Cerebellum (tissue), 4 donors: ENCODE measurements at places on chromosomes 7 and 10. TPM values are rescaled to one million over a fixed set of nuclear protein-coding genes. Genes with fewer than 3 reads are reported as not detected.

DNA sequence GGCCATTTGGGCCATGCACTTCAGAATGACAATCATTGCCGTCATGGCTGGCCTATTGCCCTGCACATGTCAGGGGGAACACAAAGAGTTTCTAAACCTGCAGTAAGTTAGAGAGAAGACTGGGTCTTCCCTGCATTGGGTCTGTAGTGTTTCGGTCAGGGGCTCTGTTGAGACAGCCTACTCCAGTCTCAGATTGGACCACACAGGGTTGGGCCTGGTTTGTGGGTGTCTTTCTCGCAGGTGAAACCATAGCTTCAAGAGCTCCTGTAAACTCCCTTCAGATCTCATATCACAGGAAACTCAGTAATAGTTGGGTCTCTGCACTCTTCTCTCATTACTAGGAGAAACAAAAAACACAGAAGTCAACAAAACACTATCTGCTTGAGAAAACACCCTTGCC, 7.3 kb upstream of the TARP start:
- DNase-seq, result no peak

The GTF2IRD2 gene
- 27.0 TPM for total RNA-seq

DNA sequence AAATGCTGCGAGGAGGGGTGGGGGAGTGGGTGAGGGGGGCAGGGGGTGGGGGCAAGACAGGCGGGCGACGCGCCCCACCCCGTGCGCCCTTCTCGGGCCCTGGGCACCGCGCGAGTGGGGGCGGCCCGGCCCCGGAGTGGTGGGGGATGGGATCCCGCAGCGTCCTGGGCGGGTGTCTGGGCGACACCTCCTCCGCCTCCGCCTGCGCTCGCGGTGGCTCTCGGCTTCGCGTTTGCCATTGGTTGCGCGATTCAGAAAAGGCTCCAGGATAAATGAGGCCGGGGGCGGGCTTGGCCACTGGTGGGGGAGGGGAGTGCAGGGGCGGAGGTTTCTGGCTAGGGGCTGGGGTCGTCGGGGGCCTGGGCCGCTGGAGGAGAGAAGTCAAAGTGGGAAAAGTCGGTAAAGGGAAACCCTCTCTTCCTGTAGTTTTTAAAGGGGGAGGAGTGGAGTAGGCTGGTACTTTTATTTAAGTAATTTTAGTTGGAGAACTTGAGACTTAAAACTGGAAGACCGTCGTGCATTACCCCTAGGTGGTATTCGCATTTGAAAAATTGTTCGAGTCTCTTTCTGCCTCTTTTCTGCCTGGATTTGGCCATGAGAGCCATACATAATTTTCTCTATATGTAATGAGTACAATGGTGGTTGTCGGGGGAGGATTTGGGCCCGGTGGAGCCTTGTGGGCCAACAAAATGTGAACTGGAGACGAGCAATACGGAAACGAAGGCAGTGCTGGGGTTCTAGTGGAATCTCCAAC, 992 bp upstream of the IGF2BP3 start:
- DNase-seq, result no peak

The LIPF gene
- 0.27 TPM for total RNA-seq

The SPDYE2B gene
- not detected for total RNA-seq

GRCh38 chr7:150405584-150406311, 26.6 kb downstream of the ZNF775 start:
- DNase-seq, result peak; percentile 38

The HABP2 gene
- not detected for total RNA-seq

The AKR1C1 gene
- total RNA-seq, result 22.4 TPM
